ENCODE measurements at places on chromosomes 4 and X.

DNA sequence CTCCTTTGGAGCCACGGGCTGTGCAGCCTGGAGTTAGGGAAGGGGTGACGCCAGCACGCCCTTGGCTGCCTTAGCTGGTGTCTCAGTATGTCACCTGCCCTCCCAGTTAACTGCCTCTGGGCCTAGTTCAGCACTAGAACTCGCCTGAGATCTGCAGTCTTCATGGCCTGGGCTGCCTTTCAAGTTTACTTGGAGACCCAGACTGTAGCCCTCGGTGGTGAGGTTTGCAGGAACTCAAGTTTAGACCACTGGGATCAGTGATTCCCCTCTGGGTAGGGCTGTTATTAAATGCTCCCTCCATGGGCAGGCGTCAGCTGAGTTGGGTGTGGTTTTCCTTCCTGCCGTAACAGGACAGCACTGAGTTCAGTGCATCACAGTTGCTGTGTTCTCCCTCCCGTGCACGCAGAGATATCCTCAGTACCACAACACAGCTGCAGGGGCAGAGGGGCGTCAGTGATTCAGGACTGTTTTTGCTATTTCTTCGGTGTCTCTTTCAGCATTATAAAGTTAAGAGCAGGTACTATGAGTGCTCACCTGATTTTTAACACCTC is 30.5 kb downstream of the PLAC8 start:
- no peak for DNase-seq

DNA sequence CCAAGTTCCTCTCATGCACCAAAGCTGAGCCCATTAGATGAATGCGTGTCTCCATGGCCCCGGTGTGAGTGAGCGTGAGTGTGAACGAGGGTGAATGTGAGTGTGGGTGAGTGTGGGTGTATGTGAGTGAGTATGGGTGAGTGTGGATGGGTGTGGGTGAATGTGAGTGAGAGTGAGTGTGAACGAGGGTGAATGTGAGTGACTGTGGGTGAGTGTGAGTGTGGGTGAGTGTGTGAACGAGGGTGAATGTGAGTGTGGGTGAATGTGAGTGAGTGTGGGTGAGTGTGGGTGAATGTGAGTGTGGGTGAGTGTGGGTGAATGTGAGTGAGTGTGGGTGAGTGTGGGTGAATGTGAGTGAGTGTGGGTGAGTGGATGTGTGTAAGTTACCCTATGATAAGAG is 1521.8 kb upstream of the TENM3 start:
- no peak for DNase-seq

DNA sequence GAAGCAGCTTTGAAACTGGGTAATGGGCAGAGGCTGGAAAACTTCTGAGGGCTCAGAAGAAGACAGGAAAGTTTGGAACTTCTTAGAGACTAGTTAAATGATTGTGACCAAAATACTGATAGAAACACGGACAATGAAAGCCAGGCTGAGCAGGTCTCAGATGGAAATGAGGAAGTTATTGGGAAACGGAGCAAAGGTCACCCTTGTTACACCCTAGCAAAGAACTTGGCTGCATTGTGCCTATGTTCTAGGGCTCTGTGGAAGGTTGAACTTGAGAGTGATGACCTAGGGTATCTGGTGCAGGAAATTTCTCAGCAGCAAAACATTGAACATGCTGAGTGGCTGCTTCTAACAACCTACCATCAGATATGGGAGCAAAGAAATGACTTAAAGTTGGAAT is 50.8 kb upstream of the FBXW7 start:
- no peak for DNase-seq

DNA sequence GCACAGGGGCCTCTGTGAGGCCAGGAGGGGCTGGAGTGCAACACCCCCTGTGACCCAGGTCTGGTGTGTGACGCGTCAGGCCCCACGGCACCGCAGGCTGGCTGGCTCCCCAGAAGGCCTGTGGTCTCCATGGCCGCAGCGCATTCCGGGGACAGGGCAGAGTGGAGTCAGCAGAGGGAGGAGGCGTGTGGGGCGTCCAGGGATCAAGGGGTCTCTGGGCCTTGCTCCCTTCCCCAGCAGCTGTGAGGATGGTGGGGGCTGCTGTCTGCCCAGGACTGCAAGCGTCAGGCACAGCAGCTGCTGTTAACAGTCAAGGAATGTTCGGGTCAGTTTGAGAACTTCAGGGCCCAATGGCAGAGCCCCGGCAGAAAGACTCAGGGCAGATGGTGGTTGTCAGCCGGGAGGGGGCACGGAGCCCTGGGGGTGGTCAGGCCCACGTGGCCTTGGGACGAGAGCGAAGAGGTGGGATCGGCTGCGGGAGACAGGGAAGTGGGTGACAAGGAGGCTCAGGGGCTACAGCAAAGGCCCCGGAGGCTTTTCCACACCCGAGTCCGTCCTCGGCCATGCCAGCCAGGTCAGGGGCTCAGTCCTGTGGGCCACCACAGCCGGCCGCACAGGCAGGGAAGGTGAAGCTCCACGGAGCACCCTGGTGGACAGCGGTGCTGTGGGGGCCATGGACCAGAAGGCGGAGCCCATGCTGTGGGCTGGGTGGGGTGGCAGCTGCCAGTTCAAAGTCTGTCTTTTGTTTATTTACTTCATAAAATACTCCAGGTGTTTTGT is 18.3 kb downstream of the PCGF3 start:
- peak; percentile 82 for DNase-seq

DNA sequence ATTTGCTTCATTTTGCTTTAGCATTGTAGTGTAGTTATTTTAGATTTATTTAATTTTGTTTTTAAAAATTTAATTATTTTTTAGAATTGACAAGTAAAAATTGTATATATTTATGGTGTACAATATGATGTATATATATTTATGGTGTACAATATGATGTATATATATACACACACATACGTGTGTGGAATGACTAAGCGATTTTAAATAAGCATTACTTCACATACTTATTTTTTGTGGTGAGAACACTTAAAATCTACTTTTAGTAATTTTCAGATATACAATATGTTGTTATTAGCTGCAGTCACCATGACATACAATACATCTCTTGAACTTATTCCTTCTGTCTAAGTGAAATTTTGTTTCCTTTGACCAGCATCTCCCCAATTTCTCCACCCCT is 172.9 kb downstream of the SPRY1 start:
- DNase-seq: no peak

DNA sequence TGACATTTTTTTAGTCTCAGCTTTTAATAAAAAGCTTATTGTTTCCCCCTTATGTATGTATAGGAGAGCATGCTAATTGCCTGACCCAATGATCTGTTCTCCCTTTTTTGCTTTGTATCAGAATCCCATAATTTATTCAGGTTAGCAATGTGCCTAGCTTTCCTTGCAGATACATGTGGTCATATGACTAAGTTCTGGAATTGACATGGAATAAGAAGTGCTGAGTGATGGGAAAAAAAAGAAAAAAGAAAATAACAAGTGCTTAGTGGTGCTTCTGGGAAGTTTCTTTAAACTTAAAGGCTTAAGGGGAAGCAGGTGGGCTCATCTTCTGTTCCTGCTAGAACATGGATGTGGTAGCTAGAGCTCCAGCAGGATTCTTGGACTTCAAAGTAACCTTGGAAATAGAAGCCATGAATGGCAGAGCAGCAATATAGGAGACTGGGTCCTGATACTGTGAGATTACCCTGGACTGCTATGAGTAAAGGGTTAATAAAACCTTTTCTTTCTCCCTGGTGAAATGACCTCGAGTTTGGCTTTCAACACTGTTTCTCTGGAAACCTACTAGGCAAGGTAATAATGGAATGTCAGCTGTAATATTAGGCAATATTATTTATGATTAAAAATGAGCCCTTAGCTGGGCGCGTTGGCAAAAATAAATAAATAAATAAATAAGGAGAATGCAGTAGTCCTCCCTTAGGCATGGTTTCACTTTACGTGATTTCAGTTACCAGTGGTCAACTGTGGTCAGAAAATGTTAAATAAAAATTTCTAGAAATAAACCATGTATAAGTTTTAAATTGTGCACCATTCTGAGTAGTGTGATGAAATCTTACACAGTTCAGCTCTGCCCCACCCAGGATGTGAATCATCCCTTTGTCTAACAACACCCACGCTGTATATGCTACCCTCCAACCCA is 16.7 kb upstream of the RBM41 start:
- DNase-seq: no peak

- no peak for DNase-seq
These were observed 36.9 kb downstream of the ANKRD17 start for GRCh38 chr4:73221734-73222133.

GRCh38 chr4:138875891-138876608 is 139.5 kb upstream of the NOCT start:
- DNase-seq: no peak

GRCh38 chr4:119039779-119040178 is 95.9 kb upstream of the MYOZ2 start:
- DNase-seq: peak; percentile 8

GRCh38 chr4:8162625-8163024 is 4.0 kb upstream of the ABLIM2 start:
- DNase-seq: no peak

GRCh38 chrX:71128166-71128833 is 9.9 kb downstream of the MED12 start:
- no peak for DNase-seq

DNA sequence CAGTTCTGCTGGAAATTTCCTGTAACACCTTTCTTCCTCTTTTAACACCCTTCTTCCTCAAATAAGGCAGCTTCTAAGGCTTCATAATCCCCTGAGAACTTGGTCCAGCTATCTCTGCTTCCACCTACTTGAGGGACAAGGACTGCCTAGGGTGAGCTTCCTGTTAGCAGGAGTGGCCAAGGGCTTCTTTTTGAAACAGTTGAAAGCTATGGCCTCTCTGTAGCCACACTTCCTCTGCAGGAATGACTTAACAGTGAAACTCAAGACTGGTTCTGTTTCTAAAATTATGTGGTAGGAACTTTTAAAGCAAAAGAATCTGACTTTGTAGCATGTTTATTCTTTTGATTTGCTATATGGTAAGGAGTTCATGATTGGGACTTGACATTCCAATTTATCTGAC is 108.5 kb upstream of the WDR1 start:
- DNase-seq: no peak

GRCh38 chr4:184825141-184825895 is 450 bp downstream of the ACSL1 start:
- peak; percentile 94 for DNase-seq

GRCh38 chr4:182090186-182090585 is 153.0 kb upstream of the TENM3 start:
- no peak for DNase-seq

DNA sequence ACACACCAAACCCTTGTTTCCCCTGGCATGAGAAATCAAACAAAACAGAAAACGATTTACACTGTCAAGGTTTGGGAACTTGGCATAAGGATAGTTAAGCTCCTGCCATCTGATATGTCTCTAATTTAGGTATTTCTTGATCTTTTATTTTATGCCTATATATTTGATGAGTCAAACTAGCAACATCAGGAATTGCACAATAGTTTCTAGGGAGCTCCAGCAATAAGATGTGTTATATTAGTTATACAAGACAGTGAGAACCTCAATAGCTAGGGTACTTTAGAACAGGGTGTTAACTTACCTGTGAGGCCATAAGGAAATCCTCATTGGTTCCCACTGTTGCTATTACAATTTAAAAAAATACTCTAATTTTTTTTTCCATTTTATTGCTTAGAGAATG is 474.2 kb downstream of the GBA3 start:
- no peak for DNase-seq

DNA sequence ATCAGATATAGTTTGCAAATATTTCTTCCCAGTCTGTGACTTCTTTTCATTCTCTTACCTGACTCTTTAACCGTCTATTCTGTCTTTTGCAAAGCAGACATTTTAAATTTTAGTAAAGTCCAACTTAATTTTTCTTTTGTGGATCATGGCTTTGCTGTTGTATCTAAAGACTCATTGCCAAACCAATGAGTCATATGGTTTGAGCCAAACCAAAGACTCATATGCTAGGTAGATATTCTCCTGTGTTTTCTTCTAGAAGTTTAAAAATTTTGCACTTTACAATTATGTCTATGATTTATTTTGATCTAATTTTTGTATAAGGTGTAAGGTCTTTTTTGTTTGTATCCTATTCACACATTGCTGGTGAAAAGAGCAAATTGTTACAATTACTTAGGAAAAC is 446.8 kb downstream of the ANKRD50 start:
- no peak for DNase-seq

DNA sequence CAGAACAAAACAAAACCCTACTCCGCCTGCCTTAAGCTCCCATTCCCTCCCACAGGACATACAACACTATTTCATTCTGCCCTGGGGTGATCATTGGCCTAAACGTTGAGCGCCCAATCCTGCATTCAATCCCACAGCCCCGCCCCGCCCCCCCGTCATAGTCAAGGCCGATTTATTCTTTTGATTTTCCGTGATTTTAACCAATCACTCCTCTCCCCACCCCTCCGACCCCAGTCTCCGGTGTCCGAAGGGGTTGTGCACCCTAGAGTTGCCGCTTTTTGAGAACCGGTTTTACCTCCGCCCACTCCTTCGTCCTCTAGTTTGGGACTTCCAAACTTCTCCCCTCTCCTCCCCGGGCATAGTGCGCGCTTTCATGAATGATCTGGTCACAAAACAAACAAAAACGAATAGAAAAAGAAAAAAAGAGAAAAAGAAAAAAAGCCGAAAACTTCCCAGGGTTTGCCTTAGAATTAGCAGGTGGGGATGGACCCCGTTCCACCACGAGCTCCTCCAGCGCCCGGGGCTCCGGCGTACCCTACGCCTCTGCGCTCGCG is 446 bp upstream of the UBE2A start:
- no peak for DNase-seq

DNA sequence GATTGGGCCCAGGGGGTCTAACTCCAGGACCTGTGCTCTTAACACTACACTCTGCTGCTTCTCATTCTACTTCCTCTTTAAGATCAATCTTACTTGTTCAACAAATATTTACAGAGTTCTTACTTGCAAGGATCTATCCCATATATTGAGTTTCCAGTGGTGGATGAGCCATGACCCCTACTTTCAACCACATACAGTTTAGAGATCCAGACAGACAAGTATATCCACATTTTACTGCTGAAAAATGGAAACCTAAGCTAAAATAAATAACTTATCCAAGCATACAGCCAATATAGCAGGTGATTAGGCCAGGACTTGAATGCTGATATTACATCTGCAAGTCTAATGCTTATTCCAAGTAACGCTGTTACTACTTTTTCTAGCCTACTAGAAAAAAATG is 18.7 kb downstream of the TMEM150C start:
- DNase-seq: no peak

DNA sequence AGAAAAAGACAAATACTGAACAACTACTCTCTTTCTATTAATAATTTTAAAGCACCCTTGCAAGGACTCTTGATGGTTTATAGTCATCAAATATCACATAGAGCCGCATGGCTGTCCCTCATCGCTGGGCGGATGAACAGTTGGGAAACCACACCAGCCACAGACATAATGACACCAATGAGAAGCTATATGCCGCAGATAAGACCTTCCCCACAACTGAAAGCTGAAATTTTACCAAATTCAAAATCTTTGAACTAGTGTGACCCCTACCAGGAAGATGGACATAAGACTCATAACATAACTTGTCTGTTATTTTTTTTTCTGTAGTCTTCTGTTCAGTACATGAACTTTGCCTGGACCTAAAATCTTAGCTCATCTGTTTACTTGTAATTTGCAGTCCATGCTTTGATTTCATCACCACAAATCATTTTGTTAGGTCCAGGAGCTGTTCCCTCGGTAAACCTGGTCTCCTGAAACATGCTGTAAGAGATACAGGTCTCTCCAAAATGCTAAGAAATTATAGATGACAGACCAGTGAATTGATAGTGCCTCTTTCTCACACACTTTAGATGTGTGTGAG is 157.3 kb upstream of the RAPGEF2 start:
- no peak for DNase-seq

GRCh38 chr4:88018466-88018865 is 11.0 kb downstream of the PKD2 start:
- no peak for DNase-seq

Data from upper lobe of left lung (tissue), 6 donors.